ENCODE measurements at places on chromosomes 12 and 14. TPM values are rescaled to one million over a fixed set of nuclear protein-coding genes. Genes with fewer than 3 reads are reported as not detected.

The GPR68 gene
- 0.71 TPM for total RNA-seq

The PPP1R36 gene
- 0.89 TPM for total RNA-seq

The SERPINA12 gene
- total RNA-seq = not detected

The DCAF4 gene
- 42.4 TPM for total RNA-seq

The LTA4H gene
- 51.4 TPM for total RNA-seq

The ACOT4 gene
- total RNA-seq = not detected

The TSPAN19 gene
- not detected for total RNA-seq

The TEX22 gene
- 0.07 TPM for total RNA-seq

The METTL25 gene
- 2.7 TPM for total RNA-seq

The ENDOU gene
- total RNA-seq = not detected

The RFLNA gene
- total RNA-seq = 2.4 TPM

The KIF5A gene
- 0.37 TPM for total RNA-seq

The NOS1 gene
- 0.05 TPM for total RNA-seq

The MANSC4 gene
- total RNA-seq = not detected

The ACIN1 gene
- total RNA-seq = 64.0 TPM

The PRB3 gene
- not detected for total RNA-seq

The FAM181A gene
- not detected for total RNA-seq

The HOXC5 gene
- total RNA-seq = not detected

The DENND5B gene
- 25.3 TPM for total RNA-seq

The FGF6 gene
- not detected for total RNA-seq

The PAX9 gene
- 2.2 TPM for total RNA-seq

The MYO1A gene
- total RNA-seq = not detected

The TPPP2 gene
- not detected for total RNA-seq

The SRRM4 gene
- not detected for total RNA-seq

The MYH6 gene
- not detected for total RNA-seq

The SLC41A2 gene
- 21.3 TPM for total RNA-seq

The DLGAP5 gene
- 78.0 TPM for total RNA-seq

The MMP14 gene
- total RNA-seq = 313 TPM

The TCL1B gene
- not detected for total RNA-seq

The MGAT4C gene
- total RNA-seq = not detected

The NCAPD2 gene
- 117 TPM for total RNA-seq

The TMEM132C gene
- total RNA-seq = not detected

The CLEC6A gene
- total RNA-seq = not detected

The OR10G3 gene
- total RNA-seq = not detected

The REP15 gene
- total RNA-seq = not detected

The POTEM gene
- total RNA-seq = not detected

The AGAP2 gene
- 0.07 TPM for total RNA-seq

The PTGER2 gene
- 0.54 TPM for total RNA-seq

The CMA1 gene
- total RNA-seq = not detected

The SCN8A gene
- 6.4 TPM for total RNA-seq

The ASPG gene
- not detected for total RNA-seq

The BHLHE41 gene
- total RNA-seq = 7.4 TPM

The DPPA3 gene
- total RNA-seq = not detected

Data from M059J (cell line).